ENCODE measurements at places on chromosomes 13 and 19.

GRCh38 chr19:13538601-13539253, 32.4 kb upstream of the CACNA1A start:
- DNase-seq, result no peak

DNA sequence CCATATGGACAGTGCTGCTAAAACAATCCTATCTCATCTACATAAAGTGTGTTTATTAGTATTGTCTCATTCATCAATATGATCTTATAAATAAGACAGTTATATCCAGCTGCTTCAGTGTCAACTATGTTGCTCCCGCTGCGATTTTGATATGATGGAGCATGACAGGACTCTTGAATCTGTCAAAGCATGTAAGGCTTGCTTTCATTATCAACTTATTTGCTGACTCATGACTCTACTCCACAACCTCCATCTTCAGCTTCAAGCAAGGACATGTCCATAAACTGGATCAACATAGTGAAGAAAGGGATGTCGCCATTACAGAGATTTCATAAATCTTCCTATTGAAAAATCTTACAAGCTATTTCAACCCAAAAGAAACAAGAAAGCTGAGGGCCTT, 2812.6 kb downstream of the PCDH9 start:
- no peak for DNase-seq

DNA sequence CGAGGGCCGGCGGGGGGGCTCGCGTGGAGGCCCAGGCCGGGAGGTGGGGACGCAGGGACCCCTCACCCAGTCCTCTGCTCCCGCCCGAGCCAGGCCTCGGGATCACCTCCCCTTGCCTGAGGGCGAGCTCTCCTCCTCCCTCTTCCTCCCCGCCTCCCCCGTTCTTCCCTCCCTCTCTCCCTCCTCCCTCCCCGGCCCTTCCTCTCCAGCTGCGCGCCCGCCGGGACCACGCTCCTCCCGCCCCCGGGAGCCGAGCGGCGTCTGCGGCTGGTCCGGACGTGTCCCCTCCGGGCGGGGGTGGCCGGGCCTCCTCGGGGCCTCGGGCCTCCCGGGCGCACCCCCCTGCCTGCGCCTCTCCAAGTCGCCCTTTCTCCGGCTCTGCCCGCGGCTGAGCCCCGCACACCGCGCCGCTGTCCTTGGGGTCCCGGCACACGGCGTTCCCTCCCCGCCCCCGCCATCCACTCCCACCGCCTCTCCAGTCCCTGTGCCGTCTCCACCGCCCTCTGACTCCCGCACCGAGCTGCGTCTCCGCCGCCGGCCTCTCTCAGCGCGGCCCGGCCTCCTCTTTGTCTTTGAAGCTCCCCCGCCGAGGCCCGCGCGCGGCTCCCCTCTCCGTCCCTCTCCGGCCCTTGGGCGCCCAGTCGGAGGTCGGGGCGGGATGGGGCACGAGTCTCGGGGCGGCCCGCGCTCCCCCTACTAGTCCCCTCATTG, 5.7 kb downstream of the SOX1 start:
- DNase-seq, result no peak

GRCh38 chr13:23966691-23967615, 69.7 kb upstream of the C1QTNF9B start:
- DNase-seq, result no peak

DNA sequence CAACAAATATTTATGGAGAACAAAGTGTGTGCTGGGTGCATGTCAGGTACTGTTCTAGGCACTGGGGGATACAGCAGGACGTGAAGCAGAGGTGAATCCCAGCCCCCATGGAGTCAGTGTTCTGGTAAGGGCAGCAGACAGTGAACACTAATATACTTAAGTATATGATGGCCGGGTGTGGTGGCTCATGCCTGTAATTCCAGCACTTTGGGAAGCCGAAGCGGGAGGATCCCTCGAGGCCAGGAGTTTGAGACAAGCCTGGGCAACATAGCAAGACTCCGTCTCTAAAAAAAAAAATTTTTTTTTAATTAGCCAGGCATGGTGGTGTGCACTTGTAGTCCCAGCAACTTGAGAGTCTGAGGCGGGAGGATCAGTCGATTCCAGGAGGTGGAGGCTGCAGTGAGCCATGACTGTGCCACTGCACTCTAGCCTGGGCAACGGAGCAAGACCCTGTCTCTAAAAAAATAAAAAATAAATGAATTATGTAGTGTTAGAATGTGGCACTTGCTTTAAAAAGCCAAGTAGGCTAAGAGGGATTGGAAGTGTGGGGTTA, 22.6 kb downstream of the CHST8 start:
- no peak for DNase-seq

- no peak for DNase-seq
These were observed 10.4 kb downstream of the IGLON5 start for GRCh38 chr19:51321799-51322198.

DNA sequence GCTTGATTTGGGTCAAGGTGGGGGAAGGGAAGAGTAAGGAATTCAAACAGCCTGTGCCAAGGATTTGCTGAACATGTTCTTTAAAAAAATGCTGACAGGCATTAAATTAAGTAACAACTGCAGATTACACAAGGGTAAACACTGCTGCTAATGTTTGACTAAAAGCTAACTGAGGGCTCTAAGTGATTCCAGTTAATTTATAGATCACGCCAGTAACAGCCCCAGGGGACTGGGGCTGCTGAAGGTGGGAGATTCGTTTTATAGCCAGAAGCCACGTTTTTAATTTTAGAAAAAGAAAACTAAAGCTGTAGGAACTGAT, 321.7 kb downstream of the DLEU7 start:
- no peak for DNase-seq

DNA sequence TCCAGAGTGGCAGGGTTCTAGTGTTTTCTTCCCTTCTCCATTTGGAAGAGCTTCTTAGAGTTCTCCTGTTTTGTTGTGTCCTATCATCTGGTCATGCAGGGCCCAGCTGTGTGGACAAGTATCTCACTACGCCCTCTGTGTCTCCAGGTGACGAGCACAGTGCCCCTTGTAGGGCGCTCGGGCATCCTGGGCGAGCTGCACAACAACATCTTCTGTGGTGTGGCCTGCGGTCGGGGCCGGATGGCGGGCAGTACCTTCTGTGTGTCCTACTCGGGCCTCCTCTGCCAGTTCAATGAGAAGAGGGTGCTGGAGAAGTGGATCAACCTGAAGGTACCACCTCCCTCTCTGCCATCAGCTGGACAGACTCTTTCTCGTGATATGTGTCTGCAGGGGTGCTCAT, 13.0 kb downstream of the WDR62 start:
- DNase-seq, result no peak

Measured in cerebellar nuclear complex (tissue), 1 donor.